ENCODE measurements at places on chromosomes 4 and X.

GRCh38 chr4:17068392-17068791 lies 169.9 kb upstream of the LDB2 start:
- no peak for DNase-seq

GRCh38 chrX:136467303-136467702 lies 20.4 kb upstream of the BRS3 start:
- DNase-seq = no peak

- no peak for DNase-seq
Observed at GRCh38 chrX:124260845-124261244, 71.6 kb upstream of the TEX13D start.

DNA sequence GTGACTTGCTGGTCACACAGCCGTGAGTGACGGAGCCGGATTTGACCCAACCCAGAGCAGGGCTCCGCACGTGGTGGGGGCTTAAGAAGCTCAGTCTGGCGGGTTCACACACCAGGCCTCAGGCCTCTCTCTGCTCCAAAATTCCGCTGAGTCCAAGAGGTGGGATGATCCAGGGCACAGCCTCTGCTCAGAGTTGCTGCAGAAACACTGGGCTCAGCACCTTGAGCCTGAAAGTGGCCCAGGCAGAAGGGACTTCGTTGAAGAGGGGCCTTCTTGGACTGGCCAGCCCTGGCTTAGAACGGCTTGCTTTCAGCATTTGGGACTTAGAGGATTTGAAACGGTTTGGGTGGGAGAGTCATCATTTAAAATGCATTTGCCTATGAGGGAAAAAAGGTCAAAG lies 21.2 kb downstream of the EVC start:
- DNase-seq = no peak

- DNase-seq = no peak
Observed at GRCh38 chr4:151687021-151687640, 73.7 kb downstream of the GATB start.

GRCh38 chr4:8301851-8302730 lies 32.5 kb downstream of the HTRA3 start:
- DNase-seq = no peak

- no peak for DNase-seq
Observed at GRCh38 chrX:14798805-14799397, 74.0 kb downstream of the FANCB start.

- DNase-seq = no peak
Observed at GRCh38 chrX:13885591-13885990, 68.7 kb upstream of the GPM6B start.

- no peak for DNase-seq
Observed at GRCh38 chrX:9738151-9738550, 27.5 kb downstream of the GPR143 start.

DNA sequence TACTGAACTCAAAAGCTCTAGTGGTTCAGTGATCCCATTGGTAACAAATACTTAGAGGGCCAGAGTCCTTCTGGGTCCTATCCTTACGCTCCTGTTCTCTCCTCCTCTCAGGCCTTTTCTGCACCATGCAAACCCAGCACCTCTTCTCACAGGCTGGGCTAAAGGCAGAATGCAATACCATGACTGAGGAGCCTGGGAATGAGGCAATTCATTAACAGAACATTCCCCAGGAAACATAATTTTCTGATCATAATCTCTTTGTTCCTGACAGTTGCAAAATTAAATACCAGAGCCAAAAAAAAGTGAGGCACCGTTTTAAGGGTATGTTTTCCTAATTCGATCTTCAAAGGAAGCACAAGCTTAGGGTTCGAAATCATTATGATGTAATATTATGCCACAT lies 9.0 kb downstream of the SORBS2 start:
- DNase-seq = no peak

GRCh38 chr4:95701500-95702170 lies 138.3 kb upstream of the PDHA2 start:
- DNase-seq = no peak

DNA sequence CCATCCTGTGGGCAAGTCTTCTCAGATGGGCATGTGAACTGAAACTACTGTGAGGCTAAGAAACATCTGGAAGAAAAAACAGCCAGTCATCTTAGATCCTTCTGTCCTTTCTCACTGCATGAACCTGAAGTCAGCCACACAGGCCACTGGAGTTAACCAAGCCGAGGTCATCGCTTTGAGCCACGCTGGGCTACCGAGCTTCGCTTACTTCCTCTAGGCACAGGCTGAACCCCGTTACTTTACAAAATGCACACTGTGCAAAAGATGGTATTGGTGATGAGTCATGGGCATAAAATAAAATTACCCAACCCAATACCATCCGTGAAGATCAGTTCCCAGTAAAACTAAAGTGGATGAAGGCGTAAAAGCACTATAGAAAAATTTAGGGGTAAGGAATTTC lies 86.2 kb downstream of the MTMR1 start:
- DNase-seq = no peak

DNA sequence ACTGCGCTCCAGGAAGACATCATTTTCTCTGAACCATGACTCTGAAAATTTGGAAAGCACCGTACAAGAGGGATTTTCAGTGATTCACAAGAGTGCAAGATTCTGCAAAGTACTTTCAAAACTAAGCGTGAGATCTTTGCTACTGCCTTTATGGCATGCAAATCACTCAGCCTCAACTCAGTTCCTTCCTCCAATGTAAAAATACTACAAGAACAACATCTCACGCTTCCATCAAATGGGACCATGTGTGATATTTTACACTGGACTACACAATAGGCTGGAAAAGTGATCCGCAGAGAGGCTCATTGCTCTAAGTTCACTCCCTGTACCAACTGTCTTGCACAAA lies 674 bp upstream of the IL15 start:
- DNase-seq = no peak

DNA sequence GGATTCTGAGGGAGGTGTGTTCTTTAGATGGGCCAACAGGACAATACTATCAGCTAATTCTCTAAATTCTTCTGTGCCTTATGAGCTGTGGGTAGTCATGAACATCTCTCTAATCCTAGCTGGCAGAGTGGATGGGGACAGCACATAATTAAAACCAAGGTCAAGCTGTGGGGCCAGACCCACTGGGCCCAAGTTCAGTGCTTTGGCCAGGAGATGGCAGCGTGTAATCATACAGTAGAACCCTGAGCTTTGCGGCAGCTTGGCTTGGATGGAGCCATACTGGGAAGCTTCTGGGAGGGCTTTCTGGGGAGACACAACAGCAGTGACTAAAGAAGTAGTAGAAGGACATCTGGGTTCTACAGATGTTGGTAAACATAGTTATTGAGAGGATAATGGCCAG lies 140.3 kb upstream of the CXCL13 start:
- DNase-seq = no peak

- DNase-seq = peak; percentile 76
Observed at GRCh38 chr4:155787113-155787710, 28.4 kb downstream of the GUCY1B1 start.

- DNase-seq = no peak
Observed at GRCh38 chr4:108979759-108980158, 216.9 kb upstream of the ETNPPL start.

- no peak for DNase-seq
Observed at GRCh38 chr4:6724421-6725111, 8.6 kb downstream of the BLOC1S4 start.

DNA sequence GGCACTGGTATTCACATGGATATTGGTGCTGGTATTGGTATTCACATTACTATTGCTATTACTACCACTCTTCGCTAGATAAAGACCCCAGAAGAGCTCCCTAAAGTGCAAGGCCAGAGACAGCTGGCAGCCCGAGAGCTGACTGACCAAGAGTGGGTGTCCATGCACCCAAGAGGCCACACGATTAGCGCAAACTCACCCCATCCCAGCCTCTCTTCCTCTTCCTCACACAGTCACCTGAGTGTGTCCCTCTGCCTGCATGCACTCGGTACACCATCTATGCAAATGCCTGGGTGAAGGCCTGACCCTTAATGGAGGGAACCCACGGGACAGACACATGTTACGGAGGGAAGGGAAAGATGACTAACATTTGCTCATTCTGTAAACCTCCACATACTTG lies 86.7 kb downstream of the HAUS3 start:
- no peak for DNase-seq

- DNase-seq = no peak
Observed at GRCh38 chrX:68868902-68869800, 40.3 kb downstream of the EFNB1 start.

DNA sequence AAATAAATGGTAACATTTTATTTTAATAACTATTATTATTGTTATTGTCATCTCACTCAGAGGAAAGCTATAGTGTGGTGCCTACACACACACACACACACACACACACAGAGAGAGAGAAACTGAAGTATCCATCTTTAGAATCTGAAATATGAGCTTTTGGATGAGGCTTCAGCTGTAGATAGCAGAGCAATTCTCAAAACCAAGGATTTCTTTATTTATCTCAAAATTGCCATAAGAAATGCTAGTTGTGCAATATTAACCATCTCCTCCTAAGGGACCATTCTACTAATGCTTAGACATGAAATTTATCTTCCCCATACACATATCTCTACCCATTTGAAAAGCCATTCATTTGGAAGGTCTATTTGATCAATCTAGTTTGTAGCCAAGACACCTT lies 50.1 kb upstream of the SGMS2 start:
- DNase-seq = no peak

GRCh38 chrX:124010566-124010965 lies 49.1 kb downstream of the STAG2 start:
- no peak for DNase-seq

DNA sequence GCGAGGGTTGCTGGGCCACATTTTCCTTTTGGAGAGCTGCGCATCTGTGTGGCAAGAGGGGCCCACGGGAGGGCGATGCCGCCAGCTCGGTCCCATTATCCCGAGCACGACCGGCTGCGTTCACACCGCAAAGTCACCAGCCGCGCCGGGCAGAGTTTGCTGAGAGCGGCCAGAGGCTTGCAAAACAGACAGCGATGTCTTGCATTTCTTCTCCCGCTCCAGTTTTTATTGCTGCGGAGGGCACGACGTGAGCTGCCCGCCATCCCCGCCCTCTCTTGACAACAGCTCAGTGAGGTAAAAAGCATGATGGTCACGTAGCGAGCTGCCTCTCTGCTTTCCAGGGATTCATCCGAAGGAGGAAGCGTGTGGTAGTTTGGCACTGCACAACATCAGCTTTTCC lies 102.1 kb upstream of the TENM3 start:
- DNase-seq = no peak

- no peak for DNase-seq
Observed at GRCh38 chr4:118968813-118969212, 80.2 kb downstream of the SYNPO2 start.

DNA sequence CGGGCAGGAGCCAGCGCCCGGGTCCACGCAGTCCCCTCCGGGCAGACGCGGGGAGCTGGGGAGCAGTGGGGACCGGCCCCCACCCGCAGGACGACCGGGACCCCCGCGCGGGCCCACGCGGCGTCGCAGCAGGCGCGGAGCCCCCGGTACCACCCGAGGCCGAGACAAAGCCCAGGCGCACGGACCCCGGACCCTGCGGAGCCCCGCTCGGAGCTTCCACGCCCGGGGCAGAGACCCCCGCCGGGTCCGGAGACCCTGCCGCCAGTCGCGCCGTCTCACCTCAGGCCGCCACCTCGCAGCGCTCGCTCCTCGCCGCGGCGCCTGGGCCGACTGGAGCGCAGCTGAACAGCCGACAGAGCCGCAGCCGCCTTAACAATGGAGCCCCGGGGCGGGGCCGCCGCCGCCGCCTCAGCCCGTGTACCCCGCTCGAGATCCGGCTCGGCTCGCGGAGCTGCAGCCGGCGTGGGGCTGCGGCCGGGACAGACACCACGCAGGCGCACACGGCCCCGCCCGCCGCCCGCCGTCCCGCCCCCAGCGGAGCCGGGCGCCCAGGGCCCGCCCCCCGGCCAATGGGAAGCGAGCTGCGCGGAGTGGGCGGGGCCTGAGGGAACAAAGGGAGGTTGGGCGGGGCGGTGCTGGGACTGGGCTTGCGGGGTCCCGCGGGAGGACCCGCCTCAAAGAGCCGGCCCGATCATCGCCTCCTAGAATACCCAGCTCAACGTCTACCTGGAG lies at the start of gene AFAP1:
Gene AFAP1 (minus strand): TSS at position 485 of the 732 bp plus-strand sequence. CDS start 67,783 bp downstream, outside the sequence.
- DNase-seq = peak; percentile 84

DNA sequence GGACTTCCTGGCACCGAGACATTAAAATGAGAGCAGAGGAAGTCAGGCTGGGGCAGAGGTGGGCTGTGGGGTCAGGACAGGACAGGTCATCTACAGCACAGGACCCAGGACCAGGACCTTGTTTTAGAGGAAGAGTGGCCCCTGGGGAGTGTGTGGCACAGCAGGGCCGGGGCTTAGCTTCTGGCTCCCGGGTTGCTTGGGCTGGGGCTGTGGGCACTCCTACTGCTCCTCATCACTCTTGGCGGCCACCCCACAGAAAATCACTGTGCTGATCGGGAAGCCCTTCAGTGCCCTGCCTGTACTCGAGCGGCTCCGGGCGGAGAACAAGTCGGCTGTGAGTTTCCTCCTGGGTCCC lies 8.1 kb upstream of the ATP6AP1 start:
- DNase-seq = no peak

- no peak for DNase-seq
Observed at GRCh38 chr4:152106113-152106763, 345.4 kb upstream of the GATB start.

GRCh38 chr4:114811564-114812301 lies 213.1 kb downstream of the UGT8 start:
- DNase-seq = no peak

- DNase-seq = no peak
Observed at GRCh38 chr4:61049018-61049417, 151.1 kb upstream of the ADGRL3 start.

DNA sequence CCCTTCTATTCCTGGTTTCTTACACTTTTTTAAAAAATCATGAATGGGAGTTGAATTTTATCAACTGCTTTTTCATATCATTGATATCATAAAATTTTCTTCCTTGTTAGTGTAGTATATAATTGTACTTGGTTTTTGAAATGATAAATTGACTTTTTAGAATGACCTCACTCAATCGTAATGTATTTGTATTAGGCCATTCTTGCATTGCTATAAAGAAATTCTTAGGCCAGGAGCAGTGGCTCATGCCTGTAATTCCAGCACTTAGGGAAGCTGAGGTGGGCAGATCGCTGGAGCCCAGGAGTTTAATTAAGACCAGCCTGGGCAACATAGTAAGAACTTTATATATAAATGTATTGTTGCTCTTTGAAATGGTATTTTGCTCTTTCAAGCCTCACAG lies 6.3 kb downstream of the EXOC1 start:
- DNase-seq = no peak

DNA sequence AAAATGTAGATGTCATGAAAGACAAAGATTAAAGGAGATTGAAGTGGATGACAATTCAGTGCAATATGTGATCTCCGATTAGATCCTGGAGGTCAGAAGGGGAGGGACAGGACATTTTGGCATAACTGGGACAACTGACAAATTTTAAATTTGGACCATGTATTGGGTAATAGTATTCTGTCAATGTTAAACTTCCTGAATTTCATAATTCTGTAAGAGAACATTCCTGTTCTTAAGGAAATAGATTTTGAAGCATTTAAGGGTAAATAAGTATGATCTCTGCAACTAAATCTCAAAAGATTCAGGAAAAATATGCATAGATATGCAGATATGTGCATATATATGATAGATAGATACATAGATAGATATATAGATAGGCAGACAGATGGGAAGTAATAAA lies 11.0 kb downstream of the ODAPH start:
- no peak for DNase-seq

- no peak for DNase-seq
Observed at GRCh38 chr4:2259036-2259540, 2.8 kb downstream of the MXD4 start.

Measured in pons (tissue), 1 donor.